ENCODE measurements at places on chromosomes 5 and 9. TPM values are rescaled to one million over a fixed set of nuclear protein-coding genes. Genes with fewer than 3 reads are reported as not detected.
A peak's percentile ranks its signal among the peaks of the same experiment; 100 is the strongest.

GRCh38 chr9:128323212-128323730 is 632 bp downstream of the COQ4 start:
- DNase-seq = no peak

GRCh38 chr9:29969408-29969807 is 2396.1 kb upstream of the C9orf72 start:
- no peak for DNase-seq

GRCh38 chr9:106307670-106308069 is 555.3 kb upstream of the ZNF462 start:
- DNase-seq = no peak

DNA sequence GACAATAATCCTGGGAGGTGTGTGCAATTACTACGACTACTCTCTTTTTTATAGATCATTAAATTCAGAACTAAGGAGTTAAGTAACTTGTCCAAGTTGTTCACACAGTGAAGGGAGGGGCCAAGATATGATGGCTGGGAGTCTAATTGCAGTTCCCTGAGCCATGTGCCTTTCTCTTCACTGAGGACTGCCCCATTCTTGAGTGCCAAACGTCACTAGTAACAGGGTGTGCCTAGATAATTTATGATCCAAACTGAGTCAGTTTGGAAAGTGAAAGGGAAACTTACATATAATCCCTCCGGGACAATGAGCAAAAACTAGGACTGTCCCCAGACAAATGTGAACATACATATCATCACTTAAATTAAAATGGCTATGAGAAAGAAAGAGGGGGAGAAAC is 20.2 kb downstream of the IL7R start:
- DNase-seq = no peak

DNA sequence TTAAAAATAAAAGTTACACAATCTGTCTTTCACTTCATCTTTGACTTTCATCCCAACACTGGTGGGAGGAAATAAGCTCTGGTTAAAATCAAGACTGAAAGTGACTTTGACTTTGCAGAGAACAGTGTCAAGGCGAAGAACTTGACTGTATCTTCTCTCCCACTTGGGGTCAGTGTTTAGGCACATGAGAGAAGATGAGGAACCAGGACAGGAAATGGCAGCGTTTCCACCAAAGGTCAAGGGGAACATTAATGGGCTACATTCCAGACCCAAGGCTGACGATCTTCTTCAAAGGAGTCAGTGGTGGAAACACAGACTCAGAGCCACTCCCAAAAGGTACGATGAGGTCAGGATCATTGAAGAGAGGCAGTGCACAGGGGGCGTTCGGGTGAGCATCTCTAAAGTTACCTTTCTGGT is 409.5 kb downstream of the ARHGEF28 start:
- peak; percentile 47 for DNase-seq

- no peak for DNase-seq
Measured at GRCh38 chr5:66368811-66369210, 224.7 kb downstream of the SREK1 start.

GRCh38 chr5:75168026-75168735 is 68.5 kb downstream of the ANKRD31 start:
- DNase-seq = no peak

DNA sequence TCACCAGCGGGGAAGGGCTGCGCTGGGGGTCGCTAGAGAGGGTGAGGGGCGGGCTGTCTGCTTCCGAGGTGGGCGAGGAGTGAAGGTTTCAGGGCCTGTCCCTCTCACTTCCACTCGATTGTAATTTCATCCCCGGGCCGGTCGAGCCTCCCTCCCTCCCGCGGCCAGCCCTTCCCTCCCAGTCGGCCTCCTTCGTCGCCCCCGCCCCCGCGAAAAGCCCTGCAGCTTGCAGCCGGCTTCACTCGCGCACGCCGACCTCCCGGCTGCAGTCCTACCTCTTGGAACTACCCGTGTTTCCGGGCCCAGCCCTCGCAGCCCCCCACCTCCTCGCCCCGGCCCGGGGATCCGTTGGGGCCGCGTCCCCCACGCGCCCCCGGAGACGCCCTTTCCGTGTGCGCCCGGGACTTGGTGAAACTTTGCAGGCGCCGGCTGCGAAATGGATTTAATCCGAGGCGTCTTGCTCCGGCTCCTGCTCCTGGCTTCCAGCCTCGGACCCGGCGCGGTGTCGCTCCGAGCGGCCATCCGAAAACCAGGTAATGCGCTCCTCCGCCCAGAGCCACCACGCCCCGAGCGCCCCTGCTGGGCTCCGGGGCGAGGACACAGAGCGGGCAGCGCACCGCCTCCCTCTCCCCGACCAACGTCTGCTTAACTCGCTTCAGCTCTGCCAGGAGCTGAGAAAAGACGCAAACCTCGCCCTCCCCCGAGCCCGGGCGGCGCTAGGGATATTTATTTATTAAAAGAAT is at the start of gene EGFLAM:
TSS of gene EGFLAM (plus strand) at position 241 of the 743 bp plus-strand sequence. CDS start at position 437, 196 bp downstream.
- DNase-seq = peak; percentile 70

DNA sequence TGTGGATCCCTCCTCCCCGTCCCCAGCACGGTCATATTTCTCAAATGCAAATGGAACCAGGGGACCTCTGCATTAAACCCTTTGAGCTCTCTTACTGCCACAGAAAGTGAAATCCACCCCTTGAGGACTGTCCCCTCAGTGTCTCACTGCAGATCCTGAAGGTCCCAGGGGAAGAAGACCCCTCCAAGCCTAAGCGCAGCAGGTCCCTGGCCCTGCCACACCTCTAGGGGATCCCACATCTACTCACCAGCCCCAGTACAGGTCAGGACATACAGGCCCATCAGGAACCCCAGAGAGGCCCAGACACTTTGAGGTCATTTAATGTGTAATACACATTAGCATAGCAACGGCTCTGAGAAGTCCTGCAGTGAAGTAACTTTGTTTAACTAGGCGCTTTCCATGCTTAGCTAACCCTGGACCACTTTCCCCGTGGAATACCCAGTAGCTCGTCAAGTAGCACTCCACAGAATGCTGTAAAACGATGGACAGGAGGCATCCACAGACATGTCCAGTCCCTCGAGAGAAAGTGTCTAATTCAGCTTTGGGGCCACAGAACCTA is 54.7 kb upstream of the ALDH1B1 start:
- DNase-seq = no peak

GRCh38 chr5:180012316-180012715 is 59.2 kb downstream of the RNF130 start:
- no peak for DNase-seq

GRCh38 chr9:86434039-86434726 is 80.0 kb upstream of the TUT7 start:
- no peak for DNase-seq

DNA sequence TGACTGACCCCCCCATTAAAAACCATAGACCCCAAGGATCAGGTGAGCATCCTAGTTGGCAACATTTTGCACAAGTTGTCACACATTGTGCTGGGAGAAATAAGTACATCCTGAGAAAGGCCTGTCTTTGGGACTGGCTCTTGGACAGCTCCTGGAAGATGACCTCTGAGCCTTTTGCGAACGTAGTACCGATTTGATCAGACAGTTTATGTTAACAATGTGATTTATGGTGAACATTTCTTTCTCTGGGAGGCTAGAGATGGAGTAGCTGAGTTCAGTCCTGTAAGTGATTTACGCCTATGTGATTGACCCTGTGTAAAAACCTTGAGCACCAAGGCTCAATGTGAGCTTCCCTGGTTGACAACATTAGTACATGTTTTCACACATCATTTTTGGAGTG is 41.7 kb downstream of the LOX start:
- DNase-seq = no peak

DNA sequence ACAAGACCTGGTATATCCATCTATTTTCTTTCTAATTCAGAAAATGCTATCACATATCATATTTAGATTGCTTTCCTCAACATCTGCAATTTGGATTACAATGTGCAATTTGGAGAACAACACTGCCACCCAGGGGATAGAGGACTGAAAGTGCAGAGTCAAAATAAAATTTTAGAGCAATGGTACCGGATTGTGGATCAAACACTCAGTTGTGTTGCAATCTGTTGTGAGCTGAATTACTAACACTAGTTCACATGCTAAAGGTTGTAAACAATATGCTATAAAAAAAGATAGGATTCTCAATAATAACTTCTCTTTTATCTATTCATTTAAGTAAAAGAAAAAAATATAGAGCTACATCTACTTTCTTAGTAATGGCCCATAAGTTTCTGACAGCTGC is 11.9 kb upstream of the SRFBP1 start:
- DNase-seq = peak; percentile 40

- DNase-seq = no peak
Measured at GRCh38 chr5:12022444-12022843, 118.2 kb upstream of the CTNND2 start.

DNA sequence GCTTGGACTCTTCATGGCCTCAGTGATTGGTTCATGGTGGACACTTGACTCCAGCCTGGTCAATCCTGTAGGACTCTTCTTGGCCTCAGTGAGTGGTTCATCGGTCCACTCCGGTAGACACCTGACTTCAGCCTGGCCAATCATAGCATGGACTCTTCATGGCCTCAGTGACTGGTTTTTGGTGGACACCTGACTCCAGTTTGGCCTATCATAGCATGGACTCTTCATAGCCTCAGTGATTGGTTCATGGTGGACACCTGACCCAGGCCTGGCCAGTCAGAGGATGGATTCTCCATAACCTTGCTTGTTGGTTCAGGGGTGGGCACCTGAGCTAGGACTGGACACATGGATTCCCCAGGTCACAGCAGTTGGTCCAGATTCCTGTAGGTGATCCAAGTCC is 106.0 kb upstream of the ERCC6L2 start:
- DNase-seq = no peak

DNA sequence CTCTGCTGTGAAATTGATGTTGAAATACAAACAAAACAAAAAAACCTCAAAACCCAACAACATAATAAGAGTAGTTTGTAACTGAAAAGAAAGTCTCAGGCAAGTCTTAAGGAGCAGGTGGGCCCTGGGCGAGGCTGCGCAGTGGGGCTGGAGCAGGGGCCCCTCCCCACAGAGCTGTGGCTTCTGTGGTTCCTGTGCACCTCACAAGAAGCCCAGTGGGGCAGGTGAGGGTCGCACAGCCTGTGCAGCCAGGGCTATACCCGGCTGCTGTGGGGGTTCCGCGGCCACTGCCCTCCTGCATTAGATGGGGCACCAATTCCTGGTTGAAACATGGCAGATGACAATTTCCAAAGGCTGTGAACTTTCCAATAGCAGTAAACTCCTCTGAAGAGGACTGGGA is 75.3 kb downstream of the TRIO start:
- DNase-seq = no peak

- DNase-seq = peak; percentile 76
Measured at GRCh38 chr9:92097997-92098482, 17.2 kb downstream of the SPTLC1 start.

DNA sequence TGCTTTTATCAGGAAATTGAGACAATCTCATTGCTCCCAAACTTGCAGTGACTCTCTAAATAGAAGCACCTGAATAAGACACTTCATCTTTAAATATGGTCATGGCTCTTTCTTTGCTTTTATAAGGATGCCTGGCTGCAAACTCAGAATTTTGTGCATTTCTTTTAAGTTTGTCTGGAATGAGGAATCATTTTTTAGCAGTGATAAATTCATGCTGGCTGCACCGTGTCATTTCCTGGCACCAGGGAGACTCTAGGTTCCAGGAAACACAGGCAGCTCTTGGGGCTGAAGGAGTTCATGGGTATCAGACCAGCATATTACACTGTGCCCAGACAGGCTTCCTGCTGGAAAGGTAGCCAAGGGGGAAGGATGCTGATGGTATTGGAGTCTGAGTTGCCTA is 109.9 kb downstream of the NUDT12 start:
- no peak for DNase-seq

DNA sequence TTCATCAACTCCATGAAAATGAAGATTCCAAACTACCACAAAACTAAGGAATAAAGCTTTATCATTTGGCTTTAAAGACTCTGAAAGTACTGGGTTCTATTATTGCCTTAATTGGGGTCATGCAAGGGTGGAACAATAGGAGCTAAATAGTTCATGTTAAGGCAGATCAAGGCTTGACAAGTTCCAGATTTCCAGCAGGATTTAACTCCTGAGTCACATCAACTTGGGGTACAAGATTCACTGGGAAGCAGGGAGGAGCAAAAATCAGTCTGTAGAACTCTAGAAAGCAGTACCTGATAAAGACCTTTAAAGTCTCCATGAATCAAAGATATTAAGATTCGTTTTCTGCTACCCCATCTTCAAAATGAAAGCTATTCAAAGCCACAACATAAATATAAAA is 41.9 kb upstream of the GLRX start:
- no peak for DNase-seq

DNA sequence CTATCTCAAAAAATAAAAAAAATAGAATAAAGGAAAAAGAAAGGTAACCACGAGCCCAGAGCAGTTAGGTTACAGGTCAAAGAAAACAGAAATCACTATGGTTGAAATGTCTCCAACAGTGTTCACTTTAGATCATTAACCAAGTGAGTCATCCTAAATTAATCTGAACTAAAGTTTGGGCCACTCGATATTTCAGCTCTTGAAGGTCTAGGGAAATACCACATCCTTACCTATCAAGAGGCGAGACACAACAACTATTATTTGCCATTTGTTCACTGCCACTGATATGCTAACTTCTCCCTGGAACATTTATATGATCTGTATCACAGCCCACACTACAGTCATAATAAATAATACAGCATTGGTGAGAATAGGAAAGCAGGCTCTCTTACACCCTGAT is 111.3 kb upstream of the NR5A1 start:
- no peak for DNase-seq

The ADAMTS2 gene
- 23.1 TPM for total RNA-seq

The PLAC8L1 gene
- 1.2 TPM for total RNA-seq

The CERCAM gene
- total RNA-seq = 15.7 TPM

The NMUR2 gene
- total RNA-seq = not detected

The C9 gene
- 0.16 TPM for total RNA-seq

The SPINK1 gene
- total RNA-seq = not detected

The AGXT2 gene
- not detected for total RNA-seq

The CCDC183 gene
- total RNA-seq = 3.3 TPM

The ROR2 gene
- total RNA-seq = 23.9 TPM

The PRLR gene
- total RNA-seq = 145 TPM

The SEMA6A gene
- 113 TPM for total RNA-seq

The LIFR gene
- 67.5 TPM for total RNA-seq

The GBGT1 gene
- 26.2 TPM for total RNA-seq

The PTGES gene
- 1.7 TPM for total RNA-seq

The SLC28A3 gene
- total RNA-seq = not detected
